Activated gamma-delta T cell treated with Interleukin-2 at 50 U/mL for 16 hours (primary cell): ENCODE measurements at places on chromosomes 6 and 20.

DNA sequence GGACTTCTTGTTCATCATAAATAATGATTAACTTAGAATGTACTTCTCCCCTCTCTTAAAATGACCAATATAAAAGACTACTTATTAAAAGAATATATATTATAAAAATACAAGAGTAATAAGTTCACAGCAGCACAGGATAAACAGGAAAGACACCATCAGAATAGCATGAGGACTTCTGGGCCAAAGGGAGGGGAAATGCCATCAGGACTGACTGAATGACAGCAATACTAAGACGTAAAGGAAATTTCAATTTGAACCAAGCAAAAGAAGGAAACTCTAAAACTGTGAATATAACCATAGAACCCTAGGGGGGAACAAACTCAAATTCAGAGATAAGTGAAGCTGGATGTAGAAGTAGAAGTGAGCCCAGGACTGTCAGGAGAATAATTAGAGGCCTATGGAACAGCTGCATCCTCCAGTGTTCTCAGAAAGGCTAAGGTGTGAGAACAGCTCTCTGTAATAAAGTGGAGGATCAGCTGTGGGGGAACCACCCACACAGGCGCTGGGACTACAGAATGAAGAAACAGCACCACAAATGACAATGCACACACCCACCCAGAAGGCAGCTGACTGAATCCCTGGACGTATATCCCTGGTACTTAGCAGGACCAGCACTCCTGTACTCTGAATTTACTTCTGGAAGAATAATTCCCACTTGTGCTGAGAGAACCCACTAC lies 37.8 kb downstream of the ZHX3 start:
- DNase-seq = no peak

DNA sequence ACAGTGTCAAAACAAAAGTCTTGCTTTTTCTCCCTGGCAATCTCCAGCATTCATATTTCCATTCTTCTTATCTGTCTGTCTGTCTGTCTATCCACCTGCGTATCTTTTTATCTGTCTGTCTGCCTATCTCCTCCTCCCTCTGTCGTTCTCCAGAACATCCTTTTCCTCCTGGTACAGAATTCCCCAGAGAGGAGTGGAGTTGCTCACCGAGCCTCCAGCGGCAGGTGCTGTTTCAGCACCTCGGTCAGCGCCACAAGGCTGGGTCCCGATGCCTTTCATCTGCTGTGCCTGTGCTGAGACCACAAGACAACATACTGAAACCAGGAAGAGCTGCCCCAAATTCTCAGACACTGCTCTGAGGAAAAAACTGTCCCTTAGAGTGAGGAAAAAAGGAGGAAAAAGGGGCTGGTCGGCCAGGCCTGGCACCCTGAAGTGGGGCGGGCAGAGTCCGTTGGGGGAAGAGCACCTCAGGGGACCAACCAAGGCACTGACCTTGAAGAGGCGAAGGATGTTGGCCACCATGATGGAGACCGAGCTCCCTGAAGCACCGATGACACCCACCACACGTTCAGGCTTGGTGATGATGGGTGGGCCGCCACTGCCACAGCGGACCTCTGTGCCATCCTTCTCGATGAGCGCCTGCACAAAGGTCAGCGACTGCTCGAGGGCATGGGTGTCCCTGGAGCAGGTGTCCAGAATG lies 13.3 kb downstream of the GRM4 start:
- DNase-seq = peak; percentile 27

DNA sequence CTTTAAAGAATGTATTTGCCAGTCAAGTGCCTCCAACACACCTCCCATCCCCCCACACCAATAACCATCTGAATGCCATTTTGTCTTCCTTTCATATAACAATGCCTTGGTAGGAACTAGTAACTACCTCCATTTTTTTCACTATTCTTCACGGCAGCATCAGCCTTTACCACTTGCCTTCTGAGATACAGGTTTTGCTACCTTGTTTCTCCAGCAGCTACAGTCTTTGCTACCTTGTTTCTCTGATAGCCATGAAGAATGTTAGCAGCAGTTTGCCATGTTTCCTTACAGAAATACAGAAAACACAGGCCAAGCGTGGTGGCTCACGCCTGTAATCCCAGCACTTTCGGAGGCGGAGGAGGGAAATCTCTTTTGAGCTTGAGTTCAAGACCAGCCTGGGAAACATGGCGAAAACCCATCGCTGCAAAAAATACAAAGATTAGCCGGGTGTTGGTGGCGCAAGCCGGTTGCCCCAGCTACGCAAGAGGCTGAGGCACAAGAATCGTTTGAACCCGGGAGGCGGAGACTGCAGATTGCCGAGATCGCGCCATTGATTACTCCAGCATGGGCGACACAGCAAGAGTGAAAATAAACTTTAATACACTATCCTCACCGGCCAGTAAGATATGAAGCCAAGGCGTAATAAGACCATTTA lies 100.9 kb downstream of the HFE start:
- DNase-seq = no peak

DNA sequence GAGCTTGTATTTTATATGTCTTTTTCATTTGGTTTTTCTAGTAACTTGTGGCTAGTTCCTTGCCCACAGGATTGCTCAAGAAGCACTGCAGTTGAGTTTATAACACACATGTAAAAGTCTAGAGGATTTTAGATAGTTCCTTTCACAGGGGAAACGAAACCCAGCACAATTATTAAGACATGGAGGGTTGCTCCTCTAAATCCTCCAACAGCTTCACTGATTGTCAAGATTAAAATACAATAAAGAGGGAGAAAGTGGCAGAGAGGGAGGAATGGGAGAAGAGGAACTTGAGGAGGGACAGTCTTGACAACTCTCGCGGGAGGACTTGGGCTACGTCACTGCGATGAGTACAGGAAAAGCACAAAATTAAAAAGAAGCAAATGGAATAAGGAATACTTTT lies 9.7 kb upstream of the TBC1D7 start:
- no peak for DNase-seq

GRCh38 chr20:32463642-32464400 lies 105.7 kb downstream of the ASXL1 start:
- no peak for DNase-seq

DNA sequence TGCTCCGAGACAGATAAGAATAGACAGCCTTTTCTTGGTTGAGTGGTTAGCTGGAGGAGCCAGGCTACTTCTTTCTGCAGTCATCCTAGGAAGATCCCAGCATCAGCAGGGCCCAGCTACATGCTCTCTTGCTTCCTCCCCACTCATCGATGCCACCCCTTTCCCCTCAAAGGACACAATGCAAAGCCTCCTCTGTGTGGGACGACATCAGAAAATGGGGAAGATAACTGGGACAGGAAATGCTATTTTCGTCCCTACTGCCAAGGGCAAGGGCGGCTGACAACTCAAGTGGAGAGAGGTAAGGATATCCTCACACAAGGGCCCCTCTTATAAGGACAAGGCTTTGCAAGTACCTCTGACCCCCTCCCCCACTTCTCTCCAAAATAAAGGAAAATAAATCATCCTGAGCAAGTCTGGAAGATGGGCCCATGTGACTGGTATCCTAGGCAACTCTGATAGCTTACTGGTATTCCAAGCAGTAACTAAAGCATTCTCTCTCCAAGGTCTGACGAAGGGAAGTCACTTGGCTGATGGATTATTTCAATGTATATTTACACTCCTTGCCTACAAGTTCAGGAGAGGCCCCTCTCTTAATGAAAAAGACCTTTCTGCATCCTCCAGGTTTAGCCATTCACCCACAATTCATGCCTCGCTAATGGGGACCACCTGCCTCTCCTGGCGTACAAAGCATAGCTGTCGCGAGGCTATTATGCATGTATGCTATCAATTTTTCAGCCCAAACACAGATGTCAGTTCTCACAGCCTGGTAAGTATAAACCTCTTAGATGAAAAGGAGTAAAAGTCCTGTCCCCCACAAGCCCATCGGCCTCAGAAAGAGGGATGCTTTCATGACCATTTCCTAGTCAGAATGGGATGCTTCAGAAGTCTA lies 11.3 kb downstream of the ELMO2 start:
- DNase-seq = no peak
